ENCODE measurements at places on chromosomes 7 and 10. TPM values are rescaled to one million over a fixed set of nuclear protein-coding genes. Genes with fewer than 3 reads are reported as not detected.

DNA sequence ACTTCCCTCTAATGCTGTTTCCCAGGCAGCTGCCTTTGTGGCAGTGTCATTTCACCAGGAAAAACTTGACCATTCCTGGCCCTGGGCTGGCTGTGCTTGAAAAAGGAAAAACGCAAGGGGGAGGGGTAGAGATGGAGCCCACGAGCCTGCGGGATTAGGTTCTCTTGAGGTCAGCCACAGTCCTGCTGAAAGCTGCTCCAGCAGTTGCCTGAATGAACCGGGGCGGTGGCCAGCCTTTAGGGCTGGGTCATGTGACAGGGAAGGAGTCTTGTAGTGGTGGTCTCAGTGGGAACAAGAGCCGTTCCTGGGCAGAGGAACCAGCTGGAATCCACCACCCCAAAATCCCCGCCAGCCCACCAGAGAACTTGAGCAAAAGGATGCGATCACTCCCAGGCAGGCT is 51.2 kb upstream of the LRRC4 start:
- no peak for DNase-seq

DNA sequence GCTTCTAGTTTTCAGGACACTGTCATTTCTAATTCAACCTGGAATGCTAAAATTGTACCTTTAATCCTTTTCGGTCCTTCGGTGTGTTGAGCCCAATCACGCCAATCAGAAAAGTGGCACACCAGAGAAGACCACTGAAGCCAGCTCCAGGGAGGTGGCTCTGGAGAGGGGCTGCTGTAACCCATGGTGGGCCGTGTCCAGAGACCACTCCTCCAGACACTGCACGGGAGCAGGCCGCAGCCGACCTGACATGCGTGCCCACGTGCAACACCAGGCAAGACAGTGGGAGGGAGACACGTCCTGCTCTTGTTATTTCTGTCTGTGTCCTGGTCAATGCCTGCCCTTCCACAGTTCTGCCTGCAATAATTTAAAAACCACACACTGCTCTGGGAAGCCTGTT is 246.1 kb downstream of the ZMYND11 start:
- no peak for DNase-seq

Gene FLNC
- 60.7 TPM for total RNA-seq

- DNase-seq: no peak
Measured at GRCh38 chr7:112721366-112721765, 68.8 kb downstream of the TMEM168 start.

Gene PIK3AP1
- total RNA-seq: 6.5 TPM

DNA sequence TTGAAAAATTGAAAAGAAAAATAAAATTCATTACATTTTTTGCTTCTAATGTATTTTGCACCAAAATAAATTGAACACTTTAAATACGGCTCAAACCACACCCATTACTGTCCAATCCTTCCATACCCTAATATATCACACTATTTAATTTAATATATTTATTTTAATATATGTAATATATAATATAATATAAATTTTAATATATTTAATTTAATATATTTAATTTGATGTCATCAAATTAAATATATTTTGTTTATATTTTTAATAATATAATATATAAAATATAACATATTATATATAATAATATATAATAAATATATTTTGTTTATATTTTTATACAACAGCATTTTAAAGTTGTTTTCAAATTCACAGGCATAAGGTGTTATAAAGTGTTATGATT is 15.7 kb upstream of the POU6F2 start:
- no peak for DNase-seq

Gene RELN
- 22.0 TPM for total RNA-seq

GRCh38 chr7:112430649-112431048 is 19.6 kb upstream of the IFRD1 start:
- DNase-seq: no peak

- no peak for DNase-seq
Measured at GRCh38 chr7:74092964-74093471, 9.4 kb downstream of the LIMK1 start.

DNA sequence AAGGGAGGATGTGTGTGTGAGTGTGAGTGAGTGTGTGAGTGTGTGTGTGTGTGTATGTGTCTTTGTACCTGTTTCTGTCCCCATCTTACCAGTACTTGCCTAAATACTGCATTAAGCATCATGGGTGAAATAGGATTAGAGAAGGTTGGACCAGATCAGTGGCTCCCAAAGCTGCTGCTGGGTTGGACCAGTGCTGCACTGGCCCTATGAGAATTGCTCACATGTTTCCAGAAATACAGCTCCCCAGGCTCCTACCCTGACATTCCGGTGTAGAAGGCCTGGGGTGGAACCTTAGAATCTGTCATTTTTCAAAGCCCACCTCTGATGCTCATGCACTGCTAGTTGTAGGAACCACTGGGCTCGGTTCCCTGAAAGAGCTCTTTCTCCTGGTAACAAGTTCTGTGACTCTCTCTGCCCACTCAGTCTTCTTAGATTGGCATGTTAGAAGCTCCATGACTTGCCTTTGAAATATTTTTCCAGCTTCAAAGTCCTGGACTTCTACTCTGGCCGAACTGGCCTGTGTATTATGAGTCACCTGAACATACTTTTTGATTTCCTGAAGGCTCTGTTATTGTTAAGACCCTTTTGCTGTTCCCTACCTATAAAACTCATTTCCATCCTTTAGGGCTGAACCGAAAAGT is 224.7 kb downstream of the CUX1 start:
- DNase-seq: no peak

DNA sequence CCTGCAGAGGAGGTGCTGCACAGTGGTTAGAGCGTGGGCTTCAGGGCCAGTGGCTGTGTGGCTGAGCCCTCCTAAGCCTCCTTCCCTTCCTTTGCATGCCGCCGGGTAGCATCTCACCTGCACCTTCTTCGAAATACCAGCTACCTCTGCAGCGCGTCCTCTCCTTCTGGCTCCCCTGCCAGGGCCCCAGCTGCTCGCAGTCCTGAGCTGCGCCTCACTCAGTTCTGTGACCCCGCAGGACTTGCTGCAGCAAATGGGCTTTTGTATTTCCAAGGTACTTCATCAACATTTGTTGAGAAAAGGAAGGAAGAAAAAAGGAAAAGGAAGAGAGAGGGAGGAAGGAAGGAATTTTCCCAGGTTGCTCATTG is 146.7 kb upstream of the PRR15 start:
- DNase-seq: no peak

DNA sequence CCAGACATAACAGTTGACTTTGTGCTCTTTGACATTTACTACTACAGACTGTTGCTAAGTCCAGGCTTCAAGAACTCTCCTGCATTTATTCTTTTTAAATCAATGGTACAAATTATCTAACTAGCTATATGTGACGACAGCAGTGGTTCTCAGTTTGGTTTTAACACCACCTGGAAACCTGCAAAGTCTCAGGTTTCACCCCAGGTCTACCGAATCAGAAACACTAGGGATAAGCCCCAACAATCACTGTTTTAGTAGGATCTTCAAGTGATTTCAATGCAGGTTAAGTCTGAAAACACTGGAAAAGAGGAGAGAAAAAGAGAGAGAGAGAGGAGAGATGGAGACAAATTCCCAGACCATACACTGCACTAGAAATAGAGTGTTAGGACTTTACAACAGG is 519.0 kb downstream of the PCDH15 start:
- DNase-seq: no peak

Gene PANK1
- total RNA-seq: 51.0 TPM

GRCh38 chr7:145909991-145910513 is 206.5 kb upstream of the CNTNAP2 start:
- DNase-seq: no peak

- no peak for DNase-seq
Measured at GRCh38 chr10:9510626-9511025, 1456.1 kb downstream of the GATA3 start.

DNA sequence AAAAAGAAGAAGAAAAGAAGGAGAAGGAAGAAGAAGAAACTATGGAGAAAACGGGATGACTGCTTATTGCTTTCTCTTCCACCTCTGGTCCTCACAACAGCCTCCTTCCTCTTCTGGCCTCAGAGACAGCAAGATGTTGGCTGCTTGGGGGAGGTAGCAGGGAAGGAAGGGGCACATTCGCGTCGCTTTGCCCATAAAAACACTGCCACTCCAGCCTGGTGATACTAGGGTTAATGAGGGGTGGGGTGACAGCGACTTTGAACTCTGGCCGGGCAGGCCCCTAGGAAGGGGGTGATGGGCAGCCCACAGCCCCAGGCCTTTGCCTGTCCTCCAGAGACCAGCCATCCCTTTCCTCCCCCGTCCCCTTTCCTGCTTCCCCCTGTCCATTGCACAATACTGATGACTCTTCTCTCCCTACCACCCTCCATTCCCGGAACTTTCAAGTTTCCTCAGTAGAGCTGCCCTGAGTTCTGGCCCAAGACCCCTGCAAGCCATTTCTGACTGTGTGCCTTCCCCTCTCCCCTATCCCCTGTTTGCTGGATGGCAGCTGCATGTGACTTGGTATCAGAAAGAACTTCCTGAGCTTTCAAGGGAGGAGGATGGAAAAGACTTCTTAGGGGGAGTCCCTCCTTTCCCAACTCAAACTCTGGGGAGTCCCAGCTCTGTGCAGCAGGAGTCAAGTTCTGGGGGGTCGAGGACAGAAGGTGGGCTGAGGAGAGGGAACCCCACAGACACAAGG is 2.2 kb upstream of the CUEDC2 start:
- DNase-seq: peak; percentile 66

DNA sequence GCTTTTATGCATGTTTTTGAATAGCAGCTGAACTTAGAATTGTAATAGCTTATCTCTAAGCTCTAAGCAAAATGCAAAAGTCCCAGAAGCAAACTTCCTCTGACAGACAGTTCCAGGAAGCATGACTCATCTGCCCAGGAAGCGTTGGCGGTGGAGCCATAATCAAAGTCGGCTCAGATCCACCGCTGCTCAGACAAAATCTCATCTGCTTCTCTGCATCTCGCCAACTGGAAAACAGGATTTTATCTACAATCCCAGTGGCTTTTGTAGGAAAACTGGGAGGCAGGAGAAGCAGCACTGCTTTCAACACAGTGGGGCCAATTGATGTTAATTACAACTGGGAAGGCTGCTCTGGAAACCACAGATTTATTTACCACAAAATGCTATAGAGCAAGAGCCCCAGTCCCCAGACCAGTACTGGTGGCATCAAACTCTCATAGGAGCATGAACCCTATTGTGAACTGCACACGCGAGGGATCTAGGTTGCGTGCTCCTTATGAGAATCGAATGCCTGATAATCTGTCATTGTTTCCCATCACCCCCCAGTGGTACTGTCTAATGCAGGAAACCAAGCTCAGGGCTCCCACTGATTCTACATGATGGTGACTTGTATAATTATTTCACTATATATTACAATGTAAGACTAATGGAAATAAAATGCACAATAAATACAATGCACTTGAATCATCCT is 99.9 kb downstream of the CUBN start:
- DNase-seq: peak; percentile 70

DNA sequence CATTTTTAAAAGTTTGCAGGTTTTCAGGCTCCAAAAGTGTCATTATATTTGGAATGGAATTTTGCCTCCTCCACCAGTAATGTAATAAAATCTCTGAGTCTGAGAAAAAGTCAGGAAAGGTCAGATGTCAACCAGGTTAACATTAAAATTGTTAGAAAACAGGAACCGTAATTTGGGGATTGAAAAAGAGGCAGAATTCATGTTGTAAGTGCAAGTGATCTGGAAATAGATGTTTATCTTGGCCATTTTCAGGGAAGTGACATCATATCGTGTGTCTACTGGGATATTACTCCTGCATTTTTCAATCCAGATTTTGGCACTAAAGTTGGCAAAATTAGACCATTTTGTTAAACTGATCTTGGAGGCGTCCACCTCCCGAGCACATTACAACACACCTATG is 428.5 kb upstream of the MGMT start:
- DNase-seq: no peak

- no peak for DNase-seq
Measured at GRCh38 chr7:137731436-137731835, 115.3 kb downstream of the DGKI start.

GRCh38 chr10:43255634-43256431 is 11.0 kb downstream of the RASGEF1A start:
- peak; percentile 41 for DNase-seq

DNA sequence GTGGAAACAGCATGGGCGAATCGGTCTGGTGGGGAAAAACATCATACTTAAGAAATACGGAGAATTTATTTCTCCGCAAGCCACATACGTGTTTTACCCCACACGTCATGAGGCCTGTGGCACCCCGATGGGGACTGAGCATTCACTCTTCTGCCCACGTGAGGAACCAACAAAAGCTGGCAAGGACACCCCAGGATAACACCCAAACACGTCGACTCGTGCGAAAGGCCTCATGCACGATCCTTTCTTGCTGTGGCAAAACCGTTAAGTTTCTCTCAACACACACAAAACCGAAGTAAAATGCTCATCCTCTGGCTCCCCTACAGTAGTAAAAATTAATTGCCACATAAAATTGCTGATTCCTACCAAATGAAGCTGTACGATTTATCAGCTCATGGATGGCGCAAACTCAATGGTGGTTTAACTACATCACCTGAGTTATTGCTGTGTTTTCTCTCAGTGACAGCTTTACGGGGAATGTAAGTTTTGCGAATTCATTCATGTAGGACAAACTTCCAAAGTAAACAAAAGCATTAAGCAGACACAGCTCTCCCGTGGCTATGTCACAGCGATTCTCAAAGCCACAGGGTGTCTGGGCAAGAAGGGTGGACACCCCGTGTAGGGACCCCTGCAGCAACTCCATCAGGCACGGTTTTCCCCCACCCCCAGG is 97.0 kb downstream of the CTBP2 start:
- DNase-seq: no peak

- DNase-seq: peak; percentile 38
Measured at GRCh38 chr7:26937939-26938623, 73.7 kb upstream of the SKAP2 start.

DNA sequence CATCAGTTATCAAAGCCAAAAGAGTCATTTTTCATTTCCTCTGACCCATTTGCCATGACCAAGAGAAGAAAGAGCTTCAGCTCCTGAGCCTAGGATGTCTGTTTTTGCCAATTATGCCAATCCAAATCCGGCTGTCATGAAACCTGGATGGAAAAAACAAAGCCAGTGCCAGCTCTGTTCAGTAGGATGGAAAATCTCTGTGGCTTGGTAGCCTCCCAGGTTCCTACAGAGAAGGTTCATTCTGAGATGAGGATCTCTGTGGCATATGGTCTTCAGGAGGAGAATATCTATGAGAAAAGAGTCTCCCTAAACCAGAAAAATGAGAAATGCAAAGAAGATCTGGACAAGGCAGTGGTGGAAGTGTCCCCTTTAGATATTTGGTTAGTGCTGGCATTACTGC is 475.4 kb downstream of the CNTNAP2 start:
- DNase-seq: no peak

- no peak for DNase-seq
Measured at GRCh38 chr10:132899054-132899750, 43.2 kb downstream of the CFAP46 start.

Gene PLXNA4
- total RNA-seq: 4.8 TPM

GRCh38 chr7:26385240-26385639 is 93.6 kb downstream of the SNX10 start:
- no peak for DNase-seq

- no peak for DNase-seq
Measured at GRCh38 chr10:6045314-6045848, 16.8 kb downstream of the IL2RA start.

DNA sequence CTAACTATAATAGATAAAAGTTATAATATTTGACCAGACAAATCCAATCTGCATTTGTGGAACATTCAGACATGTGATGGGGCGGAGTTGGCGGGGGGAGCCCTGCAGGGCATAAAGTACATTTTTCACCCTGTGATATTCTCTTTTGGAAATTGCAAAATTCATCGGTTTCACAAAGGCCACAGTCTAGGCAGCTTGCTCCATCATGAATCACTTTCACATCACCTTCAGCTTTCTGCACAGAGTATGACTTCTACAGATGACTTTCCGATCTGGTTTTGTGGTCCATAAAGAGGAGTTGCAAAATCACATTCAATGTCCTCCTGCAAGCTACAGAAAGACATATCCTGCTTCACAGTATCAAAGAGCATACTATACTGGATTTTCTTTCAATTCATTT is 51.4 kb upstream of the APBB1IP start:
- DNase-seq: no peak
